ENCODE measurements at places on chromosomes 5 and 9.

DNA sequence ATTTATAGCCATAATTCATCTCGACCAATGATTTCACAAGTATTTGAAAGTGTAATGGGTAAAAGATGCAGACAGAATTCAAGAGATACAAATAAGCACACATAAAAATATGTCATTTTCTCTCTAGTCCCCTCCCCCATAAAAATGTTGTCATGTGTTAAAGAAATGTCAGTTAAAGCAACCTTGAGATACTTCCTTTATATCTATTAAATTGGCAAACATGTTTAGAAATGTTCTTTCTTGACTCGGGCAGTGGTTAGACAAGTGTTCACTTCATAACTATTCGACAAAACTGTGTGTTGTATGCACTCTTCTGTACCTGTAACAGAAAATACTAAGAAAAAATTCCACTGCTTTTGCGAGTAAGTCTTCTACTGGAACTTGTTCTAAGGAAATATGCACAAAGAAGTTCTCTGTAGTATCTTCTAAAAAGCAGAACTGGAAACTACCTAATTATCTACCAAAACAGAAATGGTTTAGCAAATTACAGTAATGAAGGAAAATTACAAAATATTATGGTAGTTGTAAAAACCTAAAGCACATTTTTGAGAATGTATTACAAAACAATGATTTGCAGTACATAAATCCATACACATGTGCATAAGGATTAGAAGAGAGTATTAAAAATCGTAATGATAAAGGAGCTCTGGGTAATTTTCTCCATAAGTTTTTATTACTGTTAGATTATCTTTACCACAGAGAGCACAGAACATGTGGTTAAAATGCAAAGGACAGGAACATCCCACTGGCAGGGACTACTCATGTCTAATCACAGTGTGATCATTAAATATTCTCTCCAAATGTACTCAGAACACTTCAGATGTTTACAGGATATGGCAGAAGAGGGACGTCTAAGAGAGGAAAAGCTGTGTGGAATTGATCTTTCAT is 35.9 kb downstream of the FBXW2 start:
- peak; percentile 61 for DNase-seq

GRCh38 chr5:133307275-133307674 is 255.5 kb downstream of the HSPA4 start:
- no peak for DNase-seq

DNA sequence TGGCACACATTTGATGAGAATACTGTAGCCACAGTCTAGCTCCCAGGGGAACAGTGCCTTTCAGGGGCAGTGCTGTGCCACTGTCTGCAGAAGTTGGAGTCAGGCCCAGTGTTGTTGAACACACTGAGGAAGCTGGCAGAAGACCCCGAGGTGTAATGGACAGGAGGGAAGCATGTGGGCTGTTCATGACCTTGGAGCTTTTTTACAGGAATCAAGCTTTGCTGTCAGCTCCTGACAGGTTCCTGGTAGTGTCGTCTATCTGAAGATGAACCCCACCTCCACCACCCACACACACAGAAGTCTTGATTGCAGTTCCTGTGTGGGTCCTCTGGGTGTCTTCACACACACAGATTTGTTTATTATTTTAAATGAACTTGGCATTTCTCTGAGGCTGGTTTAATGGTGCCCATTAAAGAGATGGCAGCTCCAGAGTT is 40.3 kb upstream of the TNFAIP8 start:
- DNase-seq = peak; percentile 81

DNA sequence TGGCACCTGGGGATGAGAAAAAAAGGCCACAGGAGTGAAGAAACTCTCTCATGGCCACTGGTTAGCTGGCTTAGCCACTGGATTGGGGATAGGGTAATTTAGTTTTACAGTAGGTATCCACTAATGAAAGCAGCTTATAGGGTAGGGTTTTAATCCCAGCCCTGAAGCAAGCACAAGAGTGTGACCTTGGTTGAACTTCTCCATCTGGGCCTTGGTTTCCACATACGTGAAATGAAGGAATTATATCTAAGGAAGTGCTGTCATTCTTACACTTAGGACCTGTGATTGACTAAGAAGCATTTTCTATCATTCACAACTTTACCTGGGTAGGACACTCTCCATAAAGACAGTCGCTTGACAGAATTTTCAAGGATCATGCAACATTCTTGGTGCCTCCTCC is 49.6 kb downstream of the FAT2 start:
- DNase-seq = no peak

DNA sequence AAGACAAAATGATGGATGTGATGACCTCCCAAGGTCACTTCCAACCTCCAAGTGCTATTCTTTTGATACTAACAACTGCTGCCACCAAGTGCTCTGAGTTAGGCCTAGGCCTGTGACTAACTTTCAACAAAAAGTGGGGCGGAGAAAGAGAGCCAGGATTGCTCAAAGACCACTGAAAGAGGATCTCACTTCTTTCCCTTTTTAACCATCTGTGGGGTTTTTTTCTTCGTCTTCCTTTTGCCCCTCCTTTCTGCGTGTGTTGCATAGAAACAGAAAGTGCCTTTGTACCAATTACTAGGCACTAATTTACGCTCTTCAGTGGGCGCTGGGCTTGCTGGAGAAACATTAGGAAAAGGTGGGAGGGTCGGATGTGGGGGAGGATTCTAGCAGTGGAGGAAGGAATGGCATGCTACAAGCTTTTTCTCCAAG is 8.0 kb downstream of the KLF9 start:
- no peak for DNase-seq

All from Karpas-422 (cell line).